MCF 10A (cell line): ENCODE measurements at places on chromosomes 1 and 21. TPM values are rescaled to one million over a fixed set of nuclear protein-coding genes. Genes with fewer than 3 reads are reported as not detected.

DNA sequence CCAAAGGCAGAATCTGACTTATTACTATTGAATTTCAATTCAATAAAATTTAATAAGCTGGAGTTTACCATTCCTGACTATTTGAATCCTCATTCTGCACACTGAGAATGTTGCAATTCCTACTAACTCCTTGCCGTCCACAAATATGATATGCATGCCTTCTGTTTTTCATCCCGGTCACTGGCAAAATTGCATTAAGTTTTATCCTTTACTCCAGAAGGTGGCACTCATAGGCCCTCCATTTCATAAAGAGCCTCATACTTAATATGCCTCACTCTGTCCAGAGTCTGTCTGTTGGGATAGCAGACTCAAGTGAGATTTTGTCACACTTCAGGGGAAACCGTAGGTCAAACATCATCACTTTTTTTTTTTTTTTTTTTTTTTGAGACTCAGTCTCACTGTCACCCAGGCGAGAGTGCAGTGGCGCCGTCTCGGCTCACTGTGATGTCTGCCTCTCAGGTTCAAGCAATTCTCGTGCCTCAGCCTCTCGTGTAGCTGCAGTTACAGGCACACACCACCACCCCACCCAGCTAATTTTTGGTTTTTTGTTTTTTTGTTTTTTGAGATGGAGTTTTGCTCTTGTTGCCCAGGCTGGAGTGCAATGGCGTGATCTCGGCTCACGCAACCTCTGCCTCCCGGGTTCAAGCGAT, 27.3 kb downstream of the F11R start:
- no peak overlapping the region for H3K4me3 ChIP-seq
- H3K36me3 ChIP-seq, result peaks cover 25% of the 10 kb centered on the region
- no peaks in the 10 kb centered on the region for H3K27me3 ChIP-seq

DNA sequence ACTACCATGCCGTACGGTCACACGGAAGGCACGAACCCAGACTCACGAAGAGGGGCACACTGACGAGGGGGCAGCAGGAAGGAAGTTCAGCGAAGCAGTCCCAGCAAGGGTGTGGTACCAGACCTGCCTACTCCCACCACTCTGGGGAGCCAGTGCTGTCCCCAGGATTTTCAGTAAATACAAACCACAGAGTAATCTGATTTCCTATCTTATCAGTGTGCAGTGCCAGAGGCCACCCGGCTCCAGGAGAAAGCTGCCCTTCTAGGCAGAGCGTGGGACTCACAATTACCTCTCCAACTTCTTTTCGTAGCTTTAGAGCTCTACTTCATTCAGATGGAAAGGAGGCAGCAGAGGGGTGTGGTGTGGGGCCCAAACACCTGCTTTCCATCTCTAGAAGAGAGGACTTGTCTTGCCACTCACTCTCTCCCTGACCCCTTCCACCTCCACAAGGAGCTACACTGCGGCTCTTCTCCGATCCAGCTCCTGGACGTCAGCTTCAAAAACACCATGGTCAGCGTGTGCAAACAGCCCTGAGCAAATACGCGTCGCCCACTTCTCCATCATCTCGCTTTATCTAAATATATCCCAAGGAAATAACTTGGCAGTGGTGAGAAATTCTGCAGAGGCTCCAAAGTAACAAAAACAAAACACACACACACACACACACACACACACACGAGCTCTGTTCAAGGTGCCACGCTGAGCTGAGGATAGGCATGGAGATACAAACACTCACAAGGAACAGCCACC, 98.5 kb downstream of the MRPL37 start:
- no peaks in the 10 kb centered on the region for H3K36me3 ChIP-seq
- H3K27ac ChIP-seq, result no peak overlapping the region
- DNase-seq, result no peak
- no peaks in the 10 kb centered on the region for H3K27me3 ChIP-seq

DNA sequence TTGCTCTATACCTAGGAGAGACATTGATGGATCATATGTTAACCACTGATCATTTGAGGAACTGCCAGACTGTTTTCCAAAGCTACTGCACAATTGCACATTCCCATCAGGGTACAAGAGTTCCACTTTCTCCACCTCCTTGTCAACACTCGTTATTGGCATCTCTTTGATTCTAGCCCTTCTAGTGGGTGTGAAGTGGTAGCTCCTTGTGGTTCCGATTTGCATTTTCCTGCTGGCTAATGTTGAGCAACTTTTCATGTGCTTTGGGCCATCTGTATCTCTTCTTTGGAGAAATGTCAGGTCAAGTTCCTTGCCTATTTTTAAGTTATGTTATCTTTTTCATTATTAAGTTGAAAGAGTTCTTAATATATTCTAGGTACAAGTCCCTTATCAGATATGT, 90.1 kb downstream of the DMRTB1 start:
- H3K27me3 ChIP-seq, result peaks cover 25% of the 10 kb centered on the region
- H3K36me3 ChIP-seq, result no peaks in the 10 kb centered on the region
- H3K27ac ChIP-seq, result no peak overlapping the region
- DNase-seq, result no peak

- no peak overlapping the region for H3K27ac ChIP-seq
- H3K27me3 ChIP-seq, result no peaks in the 10 kb centered on the region
- H3K4me3 ChIP-seq, result no peak overlapping the region
- no peaks in the 10 kb centered on the region for H3K36me3 ChIP-seq
- no peak for DNase-seq
These were observed 68.7 kb downstream of the RGL1 start for GRCh38 chr1:183873642-183874041.

Gene GSTM5
- not detected in 2 replicates for total RNA-seq

Gene IGSF3
- 3.5 and 4.6 TPM in 2 replicates for total RNA-seq

Gene SDC3
- total RNA-seq, result 21.7 and 25.5 TPM in 2 replicates

GRCh38 chr1:96206451-96206850, 515.1 kb upstream of the PTBP2 start:
- no peaks in the 10 kb centered on the region for H3K27me3 ChIP-seq
- H3K4me3 ChIP-seq, result no peak overlapping the region
- H3K27ac ChIP-seq, result no peak overlapping the region

- H3K36me3 ChIP-seq, result no peaks in the 10 kb centered on the region
- no peak for DNase-seq
- H3K27me3 ChIP-seq, result no peaks in the 10 kb centered on the region
- no peaks in the 10 kb centered on the region for H3K4me1 ChIP-seq
These were observed 11.5 kb downstream of the SLC37A1 start for GRCh38 chr21:42525029-42525581.

DNA sequence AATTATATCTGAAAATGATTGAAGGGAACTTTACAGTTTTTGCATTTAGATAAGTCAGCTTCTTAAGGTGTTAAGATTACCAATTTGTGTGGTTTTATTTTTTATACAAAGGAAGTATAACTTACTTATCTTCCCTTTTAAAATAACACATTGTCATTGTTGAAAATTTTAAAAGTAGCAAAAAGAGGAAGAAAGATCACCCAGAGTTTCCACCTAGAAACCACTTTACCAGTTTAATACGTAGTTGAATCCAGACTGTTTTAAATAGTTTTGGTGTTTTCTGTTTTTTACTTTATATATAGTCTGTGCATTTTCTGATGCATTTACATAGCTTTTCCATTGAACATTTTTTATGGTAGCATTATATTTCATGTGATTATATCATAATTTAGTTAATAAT, 6.1 kb downstream of the CCDC18 start:
- no peak for DNase-seq
- H3K4me3 ChIP-seq, result no peak overlapping the region
- H3K27ac ChIP-seq, result no peak overlapping the region
- no peaks in the 10 kb centered on the region for H3K27me3 ChIP-seq

- H3K4me3 ChIP-seq, result no peak overlapping the region
- peaks cover 37% of the 10 kb centered on the region for H3K27me3 ChIP-seq
- DNase-seq, result no peak
These were observed 26.5 kb downstream of the ACTA1 start for GRCh38 chr1:229407206-229408026.
